Psoas muscle (tissue), 8 donors: ENCODE measurements at places on chromosomes 13 and 19. TPM values are rescaled to one million over a fixed set of nuclear protein-coding genes. Genes with fewer than 3 reads are reported as not detected.

DNA sequence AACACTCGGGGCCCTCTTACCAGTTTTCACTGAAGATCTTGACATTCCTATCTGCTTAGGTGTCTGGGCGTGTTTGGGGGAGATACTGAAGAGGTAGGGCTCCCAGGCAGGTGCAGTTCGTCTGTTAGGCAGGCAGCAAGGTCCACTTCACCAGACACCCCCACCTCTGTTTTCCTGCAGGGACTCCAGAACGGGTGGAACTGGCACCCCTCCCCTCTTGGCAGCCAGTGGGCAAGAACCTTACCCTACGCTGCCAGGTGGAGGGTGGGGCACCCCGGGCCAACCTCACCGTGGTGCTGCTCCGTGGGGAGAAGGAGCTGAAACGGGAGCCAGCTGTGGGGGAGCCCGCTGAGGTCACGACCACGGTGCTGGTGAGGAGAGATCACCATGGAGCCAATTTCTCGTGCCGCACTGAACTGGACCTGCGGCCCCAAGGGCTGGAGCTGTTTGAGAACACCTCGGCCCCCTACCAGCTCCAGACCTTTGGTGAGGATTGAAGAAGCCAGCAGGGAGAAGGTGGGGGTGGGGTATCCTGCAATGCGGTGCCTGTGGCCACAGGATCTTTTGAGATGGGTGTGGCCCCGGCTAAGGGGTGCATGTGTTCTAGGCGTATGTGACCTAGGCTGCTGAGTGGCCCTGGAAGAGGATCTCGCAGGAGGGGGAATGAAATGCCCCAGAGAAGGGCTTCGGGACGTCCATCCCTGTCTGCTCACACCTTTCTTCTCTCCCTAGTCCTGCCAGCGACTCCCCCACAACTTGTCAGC is 3.3 kb upstream of the ICAM4 start:
- no peak for DNase-seq

DNA sequence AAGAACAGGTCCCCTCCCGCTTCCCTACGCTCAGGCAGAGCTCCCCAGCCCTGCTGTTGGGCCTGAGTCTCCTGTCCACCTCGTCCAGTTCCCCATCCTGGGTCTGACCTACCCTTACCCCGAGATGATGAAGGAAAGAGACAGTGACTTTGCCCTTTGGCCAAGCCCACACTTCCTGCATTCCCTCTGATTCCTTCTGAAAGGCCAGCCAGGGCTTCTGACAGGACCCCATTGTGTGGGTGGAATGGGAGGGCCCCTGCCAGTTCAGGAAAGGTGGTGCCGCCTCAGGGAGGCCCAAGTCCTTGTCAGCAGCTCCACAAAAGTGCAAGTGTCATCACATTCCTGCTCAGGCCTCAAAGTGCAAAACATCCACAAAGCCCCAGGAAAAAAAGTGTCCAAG is 177.8 kb downstream of the PAN3 start:
- DNase-seq: no peak

GRCh38 chr13:33639158-33639557 is 178.8 kb upstream of the RFC3 start:
- DNase-seq: peak; percentile 74

GRCh38 chr13:74678308-74678965 is 544.2 kb upstream of the KLF12 start:
- DNase-seq: no peak

- no peak for DNase-seq
These were observed 251.2 kb upstream of the OBI1 start for GRCh38 chr13:78910147-78910546.

DNA sequence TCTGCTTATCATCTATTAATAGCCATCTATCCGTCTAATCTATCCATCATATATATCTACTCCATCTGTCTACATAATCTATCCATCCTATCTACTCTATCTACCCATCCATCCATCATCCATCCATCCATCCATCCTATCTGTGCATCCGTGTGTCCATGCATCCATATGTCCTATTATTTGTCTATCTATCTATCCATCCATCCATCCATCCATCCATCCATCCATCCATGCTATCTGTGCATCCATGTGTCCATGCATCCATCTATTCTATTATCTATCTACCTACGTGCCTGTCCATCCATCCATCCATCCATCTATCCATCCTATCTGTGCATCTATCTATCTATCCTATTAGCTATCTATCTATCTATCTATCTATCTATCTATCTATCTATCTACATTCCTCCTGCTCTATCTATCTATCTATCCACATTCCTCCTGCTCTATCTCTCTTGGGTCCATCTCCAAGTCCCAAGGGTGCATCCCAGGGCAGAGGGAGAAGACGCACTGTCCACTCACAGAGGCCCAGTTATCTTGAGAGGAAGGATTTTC is 1.9 kb downstream of the CYP4F2 start:
- DNase-seq: no peak

DNA sequence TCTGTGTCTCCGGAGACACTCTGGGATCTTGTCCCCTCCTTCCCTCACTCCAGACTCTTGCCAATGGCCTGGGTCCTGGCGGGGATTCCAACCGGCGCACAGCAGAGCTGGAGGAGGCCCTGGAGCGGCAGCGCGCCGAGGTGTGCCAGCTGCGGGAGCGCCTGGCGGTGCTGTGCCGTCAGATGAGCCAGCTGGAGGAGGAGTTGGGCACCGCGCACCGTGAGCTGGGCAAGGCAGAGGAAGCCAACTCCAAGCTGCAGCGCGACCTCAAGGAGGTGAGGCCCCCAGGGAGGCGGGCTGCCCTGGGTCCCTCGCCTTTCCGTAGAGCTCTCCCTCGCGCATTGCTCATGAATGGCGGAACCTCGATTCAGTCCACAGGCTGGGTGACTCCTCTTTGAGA is 11.0 kb downstream of the PPFIA3 start:
- DNase-seq: peak; percentile 76

DNA sequence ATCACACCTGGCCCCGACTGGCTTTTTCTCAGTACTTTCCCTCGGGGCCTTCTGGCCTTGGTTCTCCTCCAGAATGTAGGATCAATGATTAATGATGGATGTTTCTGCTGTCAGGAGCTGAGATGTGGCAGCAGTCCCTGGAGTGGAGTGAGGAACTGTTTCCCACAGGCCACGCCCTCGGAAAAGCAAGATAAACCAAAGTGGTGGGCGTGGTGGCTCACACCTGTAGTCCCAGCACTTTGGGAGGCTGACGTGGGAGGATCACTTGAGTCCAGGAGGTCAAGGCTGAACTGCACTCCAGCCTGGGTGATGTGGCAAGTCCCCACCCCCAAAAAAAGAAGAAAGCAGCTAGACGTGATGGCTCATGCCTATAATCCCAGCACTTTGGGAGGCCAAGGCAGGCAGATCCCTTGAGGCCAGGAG is 7.1 kb upstream of the SHFL start:
- DNase-seq: no peak

GNG7 gene
- 1.2 TPM for total RNA-seq

DNA sequence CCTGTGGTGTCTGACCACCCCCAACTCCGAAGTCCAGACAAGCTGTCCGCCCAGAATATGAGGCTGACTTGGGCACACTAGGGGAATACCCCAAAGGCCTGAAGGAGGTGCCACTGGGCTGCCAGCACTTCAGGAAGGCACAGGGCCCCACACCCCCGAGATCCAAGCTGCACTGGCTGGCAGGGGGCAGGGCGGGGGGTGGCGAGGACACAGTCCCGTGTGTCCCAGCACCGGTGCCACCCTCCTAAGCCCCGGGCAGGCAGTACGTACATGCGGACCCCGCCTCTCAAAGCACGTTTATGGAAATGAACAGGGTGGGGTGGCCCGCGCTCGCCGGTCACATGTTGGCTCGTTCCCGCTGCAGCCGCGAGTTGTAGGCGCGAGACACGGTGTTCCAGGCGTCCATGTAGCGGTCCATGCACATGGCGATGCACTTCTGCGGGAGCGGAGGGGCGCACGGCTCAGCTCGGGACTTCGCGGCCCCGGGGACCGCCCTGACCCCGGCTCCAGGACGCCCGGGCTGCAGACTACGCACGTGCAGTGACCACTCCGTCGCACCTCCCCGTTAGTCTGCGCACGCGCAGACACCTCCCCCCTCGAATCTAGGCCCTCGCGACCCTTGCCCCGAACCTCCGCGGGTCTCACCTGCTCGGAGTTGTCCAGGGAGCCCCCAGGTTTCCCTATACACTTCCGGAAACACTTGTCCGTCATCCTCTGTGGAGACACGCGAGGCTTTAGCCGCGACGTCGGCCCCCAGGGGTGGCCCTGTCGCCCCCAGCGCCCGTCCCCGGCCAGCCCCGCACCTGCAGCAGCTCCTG is 566 bp downstream of the TIMM13 start:
- DNase-seq: peak; percentile 60

GRCh38 chr19:41420101-41420880 is 6.9 kb downstream of the B3GNT8 start:
- DNase-seq: no peak

- no peak for DNase-seq
These were observed 25.8 kb downstream of the CACNG6 start for GRCh38 chr19:54017261-54017660.

GRCh38 chr13:64725492-64725891 is 2504.6 kb downstream of the PCDH9 start:
- DNase-seq: no peak

DNA sequence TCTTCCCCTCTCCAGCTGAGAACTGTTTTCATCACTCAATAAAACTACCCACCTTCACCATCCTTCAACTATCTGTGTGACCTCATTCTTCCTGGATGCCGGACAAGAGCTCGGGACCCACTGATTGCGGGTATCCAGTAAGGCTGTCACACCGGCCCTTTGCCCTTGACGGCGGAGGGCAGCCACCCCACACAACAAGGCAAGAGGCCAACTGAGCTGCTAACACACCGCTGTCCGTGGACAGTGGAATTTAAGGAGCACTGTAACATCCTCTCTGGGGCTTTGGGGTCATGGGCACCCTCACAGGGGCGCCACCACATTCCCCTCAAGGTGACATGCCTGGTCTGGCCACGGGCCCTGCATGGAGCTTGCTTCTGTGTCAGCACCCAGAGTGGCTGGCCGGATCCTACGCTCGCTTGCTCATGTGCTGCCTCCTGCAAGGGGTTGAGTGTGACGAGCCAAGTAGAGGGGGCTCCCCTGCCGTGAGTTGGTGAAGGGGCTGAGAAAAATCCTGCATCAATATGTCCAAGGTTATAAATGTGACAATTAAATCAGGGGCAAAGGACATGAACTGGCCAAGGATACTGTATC is 31.4 kb downstream of the LHFPL6 start:
- no peak for DNase-seq

DNA sequence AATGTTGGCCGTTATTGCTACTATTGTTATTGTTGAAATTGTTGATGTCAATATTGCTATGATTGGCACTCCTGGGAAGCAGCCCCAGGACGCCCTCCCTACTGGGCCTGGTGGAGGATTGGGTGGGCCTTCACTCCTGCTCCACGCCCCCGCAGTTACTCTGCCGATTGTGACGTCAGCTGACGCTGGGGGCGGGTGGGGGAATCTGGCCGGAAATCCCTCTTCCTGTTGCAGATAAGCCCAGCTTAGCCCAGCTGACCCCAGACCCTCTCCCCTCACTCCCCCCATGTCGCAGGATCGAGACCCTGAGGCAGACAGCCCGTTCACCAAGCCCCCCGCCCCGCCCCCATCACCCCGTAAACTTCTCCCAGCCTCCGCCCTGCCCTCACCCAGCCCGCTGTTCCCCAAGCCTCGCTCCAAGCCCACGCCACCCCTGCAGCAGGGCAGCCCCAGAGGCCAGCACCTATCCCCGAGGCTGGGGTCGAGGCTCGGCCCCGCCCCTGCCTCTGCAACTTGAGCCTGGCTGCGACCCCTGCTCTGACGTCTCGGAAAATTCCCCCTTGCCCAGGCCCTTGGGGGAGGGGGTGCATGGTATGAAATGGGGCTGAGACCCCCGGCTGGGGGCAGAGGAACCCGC is at the start of gene ETV2:
TSS of gene ETV2 (plus strand) at position 231 of the 637 bp plus-strand sequence. CDS start 716 bp downstream, outside the sequence.
- DNase-seq: no peak
